ENCODE measurements at places on chromosomes 3 and 15.

GRCh38 chr3:39506863-39507262 lies 39.4 kb downstream of the MOBP start:
- DNase-seq, result no peak

GRCh38 chr3:16824081-16824696 lies 60.6 kb upstream of the PLCL2 start:
- peak; percentile 90 for DNase-seq

- no peak for DNase-seq
Observed at GRCh38 chr15:101386967-101387366, 91.9 kb upstream of the SNRPA1 start.

DNA sequence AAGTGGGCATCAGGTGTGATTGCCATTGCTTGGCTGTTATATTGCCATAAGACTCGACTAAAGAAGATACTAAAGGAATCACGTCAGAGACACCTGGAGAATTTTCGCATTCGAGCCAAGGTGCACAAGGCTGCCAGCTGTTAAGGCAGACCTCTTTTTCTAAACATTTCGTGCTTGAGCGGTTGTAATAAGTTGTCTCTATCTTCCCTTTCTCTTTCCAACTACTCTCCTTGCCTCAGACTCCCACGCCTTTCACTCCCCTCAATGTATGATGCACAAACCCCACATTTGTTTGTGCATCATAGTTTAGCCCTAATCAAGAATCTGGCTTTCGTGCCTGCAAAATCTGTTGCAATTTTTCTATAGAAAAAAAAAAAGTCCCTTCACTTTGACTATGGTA lies 118.0 kb downstream of the IQCH start:
- DNase-seq, result peak; percentile 78

GRCh38 chr3:177681852-177682251 lies 484.6 kb upstream of the TBL1XR1 start:
- DNase-seq, result no peak

DNA sequence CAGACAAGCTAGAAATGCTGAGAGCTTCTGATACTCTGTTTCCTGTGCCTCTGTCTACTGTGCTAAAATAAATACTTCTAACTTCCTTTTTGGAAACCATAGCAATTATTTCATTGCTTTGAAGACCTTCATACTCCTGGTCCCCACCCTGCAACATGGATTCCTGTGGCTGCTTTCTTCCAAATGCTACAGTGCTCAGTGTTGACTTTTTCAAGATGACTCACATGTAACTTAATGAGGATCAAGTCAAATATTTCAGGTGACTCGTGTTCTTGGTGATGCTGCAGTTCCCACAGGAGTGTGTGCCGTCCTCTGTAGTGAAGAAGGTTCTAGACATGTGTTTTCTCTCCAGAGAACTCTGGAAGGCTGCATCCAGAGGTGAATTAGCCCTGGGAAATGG lies 288.6 kb downstream of the CLSTN2 start:
- no peak for DNase-seq

DNA sequence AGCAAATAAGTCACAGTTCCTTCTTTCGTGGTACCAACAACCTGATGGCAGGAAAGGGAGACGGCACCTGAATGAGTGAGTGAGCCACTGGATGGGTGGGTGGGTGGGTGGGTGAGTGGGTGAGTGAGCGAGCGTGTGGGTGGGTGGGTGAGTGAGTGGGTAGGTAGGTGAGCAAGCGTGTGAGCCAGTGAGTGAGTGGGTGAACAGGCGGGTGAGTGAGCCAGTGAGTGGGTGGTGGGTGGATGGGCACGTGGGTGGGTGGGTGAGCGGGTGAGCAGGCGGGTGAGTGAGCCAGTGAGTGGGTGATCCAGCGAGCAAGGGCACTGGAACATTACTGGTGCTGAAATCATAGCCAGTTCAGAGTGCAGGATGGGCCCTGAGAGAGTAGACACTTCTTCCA lies 152.8 kb downstream of the MEGF11 start:
- no peak for DNase-seq

- DNase-seq, result no peak
Observed at GRCh38 chr15:34976743-34977142, 7.2 kb upstream of the AQR start.

GRCh38 chr3:116433552-116433951 lies 11.7 kb downstream of the LSAMP start:
- no peak for DNase-seq

- DNase-seq, result no peak
Observed at GRCh38 chr3:150790629-150791028, 27.7 kb upstream of the SIAH2 start.
